ENCODE measurements at places on chromosomes 5 and 9.
A peak's percentile ranks its signal among the peaks of the same experiment; 100 is the strongest.

- peak; percentile 24 for DNase-seq
These were observed 44.7 kb upstream of the NKD2 start for GRCh38 chr5:963673-964531.

- no peak for DNase-seq
These were observed 32.1 kb upstream of the ANKRD18A start for GRCh38 chr9:38652486-38652885.

DNA sequence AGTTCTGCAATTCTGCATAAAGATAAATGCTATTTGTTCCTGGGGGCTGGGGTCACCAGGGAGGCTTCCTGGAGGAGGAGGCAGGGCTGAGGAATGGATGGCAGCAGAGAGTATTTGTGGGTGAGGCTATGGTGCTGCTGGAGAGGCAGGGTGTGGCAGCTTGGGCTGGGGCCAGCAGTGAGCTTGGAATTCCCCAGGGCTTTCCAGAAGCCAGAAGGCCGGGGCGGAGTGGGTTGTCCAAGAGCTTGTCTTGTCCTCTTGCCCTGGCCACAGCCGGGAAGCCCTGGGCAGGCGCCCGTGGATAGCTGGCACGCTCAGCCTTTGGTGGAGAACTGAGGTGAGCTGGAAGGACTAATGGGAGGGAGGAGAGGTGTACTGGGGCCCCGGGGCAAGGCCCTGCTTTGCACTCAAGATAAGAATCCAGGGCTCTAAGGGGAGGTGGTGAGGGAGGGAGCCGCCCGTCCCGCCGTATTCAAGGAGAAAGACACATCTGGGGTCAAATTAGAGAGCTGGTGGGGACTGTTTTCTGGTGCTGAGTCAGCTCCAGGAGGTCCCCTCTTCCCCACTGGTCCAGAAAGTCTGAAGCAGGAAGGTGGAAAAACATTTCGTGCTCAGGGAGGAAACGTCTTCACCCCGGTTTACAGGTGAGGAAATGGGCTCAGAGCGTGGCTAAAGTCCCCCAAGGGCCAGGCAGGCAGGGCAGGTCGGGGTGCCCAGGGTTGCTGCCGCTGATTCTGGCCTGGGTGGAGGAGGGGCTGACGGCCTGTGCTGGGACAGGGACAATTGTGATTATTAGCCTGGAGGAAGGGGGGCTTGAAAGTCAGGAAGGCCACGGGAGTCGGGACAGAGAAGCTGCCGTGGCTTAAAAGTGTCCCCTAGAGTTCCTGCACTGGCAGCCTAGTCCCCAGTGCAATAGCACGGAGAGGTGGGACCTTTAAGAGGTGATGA lies 26.9 kb upstream of the CNOT6 start:
- no peak for DNase-seq

- no peak for DNase-seq
These were observed 49.6 kb upstream of the ITGA1 start for GRCh38 chr5:52738095-52738506.

GRCh38 chr9:24382566-24382965 lies 163.1 kb downstream of the IZUMO3 start:
- no peak for DNase-seq

DNA sequence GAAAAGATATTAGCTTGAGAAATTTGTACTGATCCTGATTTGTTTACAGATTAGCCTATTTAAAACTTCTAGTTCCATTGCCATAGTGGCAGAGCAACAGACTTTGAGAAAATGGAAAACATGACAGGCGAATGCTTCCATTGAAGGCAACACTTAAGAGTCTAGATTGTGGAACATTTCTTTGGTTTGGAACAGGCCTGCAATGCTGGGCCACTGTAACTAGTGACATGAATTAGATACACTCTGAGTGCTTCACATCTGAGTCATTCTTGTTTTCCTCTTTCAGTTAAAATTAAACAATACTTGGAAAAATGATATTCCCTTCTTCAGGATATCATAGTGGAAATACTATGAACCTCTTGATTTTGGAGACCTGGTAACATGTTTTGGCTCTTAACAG lies 453.6 kb upstream of the TUSC1 start:
- DNase-seq = no peak
